ENCODE measurements at places on chromosomes 7 and 10. TPM values are rescaled to one million over a fixed set of nuclear protein-coding genes. Genes with fewer than 3 reads are reported as not detected.

DNA sequence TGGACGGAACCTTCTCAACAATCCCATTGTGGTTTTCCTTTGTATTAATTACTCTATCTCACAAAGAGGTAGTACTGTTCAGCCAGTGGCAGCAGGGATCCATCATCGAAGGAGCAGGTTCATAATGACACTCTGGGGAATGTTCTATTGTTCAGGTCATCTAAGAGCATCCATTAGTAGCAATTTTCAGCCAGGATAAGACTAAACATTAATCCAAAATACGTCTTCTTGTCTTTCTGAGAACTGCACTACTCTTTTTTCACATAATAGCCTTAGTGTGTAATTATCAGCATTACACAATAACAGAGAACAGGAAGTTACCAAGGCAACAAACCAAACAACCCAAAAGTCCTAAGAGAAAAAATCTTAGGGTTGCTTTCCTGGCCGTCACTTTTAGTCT is 259.5 kb upstream of the VWC2 start:
- DNase-seq: no peak

- no peak for DNase-seq
Observed at GRCh38 chr10:125060026-125060425, 100.3 kb downstream of the CTBP2 start.

Gene EPHA1
- total RNA-seq: 0.39 TPM

- no peak for DNase-seq
Observed at GRCh38 chr10:3220853-3221252, 48.3 kb upstream of the PITRM1 start.

DNA sequence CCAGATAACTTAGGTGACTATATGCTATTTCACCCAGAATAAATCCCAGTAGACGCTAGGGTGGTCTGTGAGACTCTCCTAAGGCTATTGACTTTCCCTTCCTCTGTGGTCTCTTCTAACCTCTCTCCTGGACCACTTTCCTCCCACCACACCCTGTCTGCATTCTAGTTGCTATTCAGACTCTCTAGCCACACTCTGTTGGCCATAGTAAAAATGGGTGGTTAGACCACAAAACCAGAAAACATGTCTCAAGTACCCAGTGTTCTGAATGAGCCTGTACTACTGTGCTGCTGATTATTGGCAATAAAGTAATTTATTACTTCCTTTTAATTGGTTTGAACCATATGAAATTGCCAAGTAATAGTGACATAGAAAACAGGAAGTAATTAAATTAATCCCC is 240.8 kb downstream of the KIF20B start:
- no peak for DNase-seq

DNA sequence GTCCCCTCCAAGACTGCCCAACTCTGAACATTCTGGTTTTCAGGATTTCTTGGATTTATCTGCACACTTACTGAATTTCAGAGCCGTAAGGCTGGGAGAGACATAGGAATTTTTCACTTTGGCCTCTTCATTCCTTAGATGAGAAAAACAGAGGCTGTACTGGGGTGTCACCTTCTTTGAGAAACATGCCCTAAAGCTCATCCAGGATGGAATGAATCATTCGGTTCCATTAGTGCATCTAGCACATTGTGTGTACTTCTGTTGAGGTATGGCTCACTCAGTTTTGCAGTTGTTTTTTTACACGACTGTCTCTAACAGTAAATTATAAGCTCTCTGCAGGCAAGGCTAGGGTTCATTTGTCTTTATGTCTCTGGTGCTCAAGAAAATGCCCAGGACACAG is 383.4 kb downstream of the GATA3 start:
- no peak for DNase-seq

GRCh38 chr10:90769946-90770841 is 87.6 kb downstream of the HTR7 start:
- DNase-seq: no peak

Gene ITPRID1
- not detected for total RNA-seq

Gene CC2D2B
- total RNA-seq: 0.21 TPM

Gene IFIT2
- 31.6 TPM for total RNA-seq

Gene POM121
- 62.4 TPM for total RNA-seq

- no peak for DNase-seq
Observed at GRCh38 chr10:116007256-116007891, 265.6 kb downstream of the GFRA1 start.

- no peak for DNase-seq
Observed at GRCh38 chr7:47069385-47070076, 512.4 kb downstream of the TNS3 start.

Gene NCF1
- not detected for total RNA-seq

Gene EPO
- total RNA-seq: not detected

Gene FBXO24
- 0.59 TPM for total RNA-seq

Gene TEX47
- not detected for total RNA-seq

- no peak for DNase-seq
Observed at GRCh38 chr7:154680894-154681659, 321.8 kb downstream of the PAXIP1 start.

GRCh38 chr10:34320265-34320664 is 494.8 kb downstream of the PARD3 start:
- DNase-seq: no peak

Gene FKBP9
- total RNA-seq: 183 TPM

All from Panc1 (cell line).